ENCODE measurements at places on chromosomes 2 and 18. TPM values are rescaled to one million over a fixed set of nuclear protein-coding genes. Genes with fewer than 3 reads are reported as not detected.

UCN gene
- total RNA-seq: 2.5 TPM

DTYMK gene
- total RNA-seq: 32.0 TPM

MEIS1 gene
- 32.5 TPM for total RNA-seq

TDRD15 gene
- total RNA-seq: not detected

PJVK gene
- total RNA-seq: 8.9 TPM

GRCh38 chr2:98634406-98635092, 26.2 kb downstream of the UNC50 start:
- peak; percentile 77 for DNase-seq
- H3K36me3 ChIP-seq: no peaks in the 10 kb centered on the region
- peaks cover 2% of the 10 kb centered on the region for H3K27me3 ChIP-seq
- no peaks in the 10 kb centered on the region for H3K4me1 ChIP-seq
- H3K27ac ChIP-seq: no peak overlapping the region
- H3K4me3 ChIP-seq: no peak overlapping the region

DNA sequence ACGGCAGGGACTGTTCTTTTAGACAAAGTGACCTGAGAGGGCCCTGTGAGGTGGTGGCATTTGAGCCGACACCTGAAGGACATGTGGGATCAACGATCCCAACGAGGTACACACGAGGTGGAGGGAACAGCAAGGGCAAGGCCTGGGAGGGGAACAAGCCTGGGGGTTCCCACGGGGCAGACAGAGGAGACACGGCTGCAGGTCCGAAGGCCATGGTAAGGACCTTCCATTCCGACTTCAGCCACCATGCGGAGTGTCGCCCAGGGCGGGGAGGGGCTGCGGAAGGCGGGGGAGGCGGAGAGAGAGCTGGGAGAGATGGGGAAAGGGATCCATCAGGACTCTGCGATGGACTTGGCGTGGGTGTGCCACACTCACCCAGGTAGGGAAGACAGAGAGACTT, 151.8 kb downstream of the HDAC4 start:
- no peak for DNase-seq
- H3K4me1 ChIP-seq: no peaks in the 10 kb centered on the region
- no peaks in the 10 kb centered on the region for H3K36me3 ChIP-seq
- no peak overlapping the region for H3K4me3 ChIP-seq
- H3K27ac ChIP-seq: no peak overlapping the region

GRCh38 chr18:58325494-58325893, 281.5 kb downstream of the NEDD4L start:
- no peaks in the 10 kb centered on the region for H3K36me3 ChIP-seq
- peaks cover 7% of the 10 kb centered on the region for H3K4me1 ChIP-seq
- DNase-seq: no peak
- H3K27ac ChIP-seq: no peak overlapping the region
- H3K27me3 ChIP-seq: no peaks in the 10 kb centered on the region

DNA sequence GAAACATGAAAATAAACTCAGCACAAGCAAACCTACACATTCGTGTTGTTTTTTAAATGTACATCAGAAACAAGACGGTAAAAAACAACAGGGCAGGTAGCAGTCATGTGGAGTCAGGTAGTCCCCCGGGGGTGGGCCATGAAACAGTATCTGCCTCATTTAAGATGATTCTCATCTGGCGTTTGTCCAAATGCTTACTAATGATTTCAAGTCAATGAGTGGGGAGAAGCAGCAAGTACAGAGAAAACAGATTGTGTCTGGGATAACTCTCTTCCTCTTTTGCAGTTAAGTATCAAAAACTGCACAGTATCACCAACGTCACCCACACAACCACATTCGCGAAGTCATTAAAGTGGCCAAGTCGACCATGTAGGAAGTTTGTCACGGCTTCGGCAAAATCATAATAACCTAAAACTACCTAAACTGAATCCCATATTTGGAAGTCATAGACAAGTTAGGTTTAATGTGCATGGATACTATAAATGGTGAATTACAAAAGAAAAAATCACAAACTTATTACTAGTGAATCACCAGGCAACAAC, 1.3 kb downstream of the LAPTM4A start:
- H3K4me3 ChIP-seq: peak overlapping the region; percentile 87
- peak overlapping the region; percentile 85 for H3K27ac ChIP-seq
- DNase-seq: peak; percentile 86
- no peaks in the 10 kb centered on the region for H3K36me3 ChIP-seq
- no peaks in the 10 kb centered on the region for H3K27me3 ChIP-seq

GRCh38 chr2:183232161-183232865, 108.1 kb downstream of the NUP35 start:
- H3K4me1 ChIP-seq: no peaks in the 10 kb centered on the region
- no peak for DNase-seq
- no peak overlapping the region for H3K27ac ChIP-seq
- H3K27me3 ChIP-seq: no peaks in the 10 kb centered on the region

- H3K27ac ChIP-seq: no peak overlapping the region
- H3K4me1 ChIP-seq: peaks cover 32% of the 10 kb centered on the region
- DNase-seq: peak; percentile 24
- peaks cover 27% of the 10 kb centered on the region for H3K36me3 ChIP-seq
- no peaks in the 10 kb centered on the region for H3K27me3 ChIP-seq
Measured at GRCh38 chr2:131148426-131148825, 43.3 kb downstream of the PLEKHB2 start.

DNA sequence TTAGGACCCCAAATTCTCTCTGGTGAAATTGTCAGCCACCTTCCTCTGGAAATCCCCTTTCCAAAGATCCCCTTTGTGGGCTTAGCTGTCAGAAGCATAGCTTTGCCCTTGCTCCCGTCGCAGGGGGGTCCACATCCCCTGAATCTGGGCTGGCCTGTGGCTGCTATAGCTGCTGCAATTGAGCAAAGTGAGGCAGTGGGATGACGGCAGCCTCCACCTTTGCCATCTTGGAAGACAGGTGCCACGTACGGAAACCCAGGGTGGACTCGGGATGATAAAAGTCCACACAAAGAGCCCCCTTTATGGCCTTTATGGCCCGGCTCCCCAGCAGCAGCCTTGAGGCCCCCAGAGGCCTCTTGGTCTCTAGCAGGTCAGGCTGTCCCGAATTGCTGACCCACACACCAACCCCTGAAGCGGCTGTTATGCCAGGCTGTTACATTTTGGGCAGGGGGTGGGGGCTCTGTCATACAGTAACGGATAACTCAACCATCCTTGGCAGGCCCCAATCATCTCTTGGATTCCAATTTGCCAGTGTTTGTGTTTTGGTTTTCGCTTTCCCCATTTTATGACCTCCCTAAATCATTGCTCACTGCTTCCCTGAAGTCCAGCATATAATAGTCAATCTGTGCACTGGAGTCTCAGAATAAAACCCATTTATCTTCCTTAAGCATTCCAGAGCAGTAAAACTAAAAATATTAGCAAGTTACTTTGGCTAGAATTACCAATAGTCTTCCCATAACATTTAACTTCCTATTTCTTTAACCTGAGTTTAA, 33.2 kb upstream of the ID2 start:
- H3K27me3 ChIP-seq: no peaks in the 10 kb centered on the region
- no peak for DNase-seq
- H3K4me3 ChIP-seq: no peak overlapping the region
- peaks cover 12% of the 10 kb centered on the region for H3K4me1 ChIP-seq

- no peak overlapping the region for H3K4me3 ChIP-seq
- no peak overlapping the region for H3K27ac ChIP-seq
- no peaks in the 10 kb centered on the region for H3K36me3 ChIP-seq
- H3K27me3 ChIP-seq: no peaks in the 10 kb centered on the region
Measured at GRCh38 chr18:60191926-60192325, 180.6 kb downstream of the MC4R start.

DNA sequence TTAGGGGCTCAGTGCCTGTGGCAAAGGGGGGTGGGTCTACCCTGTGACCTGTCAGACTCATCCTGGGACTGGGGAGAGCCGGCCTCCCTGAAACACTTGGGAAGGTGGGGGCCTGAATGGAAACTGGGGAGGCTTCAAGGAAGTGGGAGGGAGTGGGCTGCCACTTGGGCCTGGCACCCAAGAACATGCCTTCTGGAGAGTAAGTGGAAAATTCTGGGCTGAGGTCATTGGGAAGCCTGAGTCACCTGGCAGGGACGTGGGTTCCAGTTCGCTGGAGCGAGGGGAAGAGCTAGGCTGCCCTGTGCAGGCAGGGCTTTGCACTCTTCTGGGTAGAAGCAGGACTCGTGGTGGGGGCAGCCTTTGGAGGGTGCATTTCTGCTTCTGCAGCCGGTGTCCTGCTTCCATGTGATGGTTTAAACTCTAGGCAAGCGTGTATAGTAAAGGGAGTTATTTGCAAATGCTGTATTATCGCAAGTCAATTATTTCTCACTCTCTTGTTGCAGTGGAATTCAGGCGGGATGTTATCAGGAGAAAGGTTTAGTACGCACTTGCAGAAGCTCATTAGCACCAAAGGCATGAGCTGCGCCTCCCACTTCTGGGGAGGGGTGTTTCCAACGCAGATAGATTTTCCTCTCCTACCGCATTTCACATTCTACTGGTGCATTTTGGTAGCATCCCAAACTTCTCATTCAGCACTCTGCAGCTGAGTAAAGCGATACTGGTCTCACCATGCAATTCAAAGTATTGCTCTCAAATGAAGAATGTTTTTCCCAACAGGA, 3.8 kb downstream of the LRRFIP1 start:
- H3K27ac ChIP-seq: no peak overlapping the region
- no peaks in the 10 kb centered on the region for H3K27me3 ChIP-seq
- no peak for DNase-seq

DNA sequence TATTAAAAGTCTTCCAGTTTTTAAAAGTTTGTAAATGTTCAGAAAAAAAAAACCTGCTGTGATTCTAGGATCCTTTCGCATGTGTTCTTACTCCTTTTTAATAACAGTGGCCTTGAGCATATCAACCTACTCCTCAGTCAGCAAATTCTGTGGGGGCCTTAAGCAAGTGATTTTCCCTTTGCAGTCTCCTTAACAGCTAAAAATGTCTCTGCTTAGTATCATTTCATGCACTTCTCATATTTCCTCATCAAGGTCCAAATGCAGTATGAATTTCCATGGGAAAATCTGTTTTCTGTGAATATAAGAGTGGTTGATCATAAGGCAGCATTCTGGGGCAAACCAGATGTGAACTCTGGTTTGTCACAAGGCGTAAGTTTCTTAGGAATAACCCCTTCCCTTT, 2175.1 kb upstream of the PIK3C3 start:
- no peaks in the 10 kb centered on the region for H3K27me3 ChIP-seq
- H3K36me3 ChIP-seq: no peaks in the 10 kb centered on the region
- no peak for DNase-seq
- no peaks in the 10 kb centered on the region for H3K4me1 ChIP-seq
- H3K4me3 ChIP-seq: no peak overlapping the region

GRCh38 chr18:29188760-29189159, 1011.8 kb upstream of the CDH2 start:
- no peak for DNase-seq
- no peaks in the 10 kb centered on the region for H3K36me3 ChIP-seq
- H3K4me3 ChIP-seq: no peak overlapping the region
- no peaks in the 10 kb centered on the region for H3K4me1 ChIP-seq

DNA sequence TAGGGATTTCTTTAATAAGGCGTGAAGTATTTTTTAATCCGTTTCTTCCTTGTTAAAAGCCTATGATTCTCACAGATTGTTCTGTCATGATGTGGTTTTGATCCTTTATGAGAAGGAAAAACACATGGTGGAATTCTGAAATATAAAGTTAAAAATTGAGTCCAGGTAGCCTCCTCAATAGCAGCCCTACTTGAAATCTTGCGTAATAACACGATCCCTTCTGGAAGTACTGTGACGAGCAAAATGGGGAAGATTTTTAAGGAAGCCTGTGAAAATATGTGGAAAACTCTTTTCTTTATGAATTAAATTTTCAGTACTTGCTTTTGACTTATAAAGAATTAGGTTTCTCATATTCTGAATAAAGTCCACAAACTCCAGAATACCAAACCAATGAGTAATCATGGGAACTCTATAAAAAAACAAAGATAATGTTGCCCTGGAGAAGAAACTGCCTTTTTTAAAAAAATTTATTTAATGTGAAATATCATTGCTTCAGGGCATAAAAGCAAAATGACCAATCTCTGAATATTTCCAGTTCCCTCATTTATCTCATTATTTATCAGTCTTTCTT, 476.4 kb upstream of the ZEB2 start:
- H3K27ac ChIP-seq: no peak overlapping the region
- DNase-seq: no peak
- H3K27me3 ChIP-seq: no peaks in the 10 kb centered on the region

DNA sequence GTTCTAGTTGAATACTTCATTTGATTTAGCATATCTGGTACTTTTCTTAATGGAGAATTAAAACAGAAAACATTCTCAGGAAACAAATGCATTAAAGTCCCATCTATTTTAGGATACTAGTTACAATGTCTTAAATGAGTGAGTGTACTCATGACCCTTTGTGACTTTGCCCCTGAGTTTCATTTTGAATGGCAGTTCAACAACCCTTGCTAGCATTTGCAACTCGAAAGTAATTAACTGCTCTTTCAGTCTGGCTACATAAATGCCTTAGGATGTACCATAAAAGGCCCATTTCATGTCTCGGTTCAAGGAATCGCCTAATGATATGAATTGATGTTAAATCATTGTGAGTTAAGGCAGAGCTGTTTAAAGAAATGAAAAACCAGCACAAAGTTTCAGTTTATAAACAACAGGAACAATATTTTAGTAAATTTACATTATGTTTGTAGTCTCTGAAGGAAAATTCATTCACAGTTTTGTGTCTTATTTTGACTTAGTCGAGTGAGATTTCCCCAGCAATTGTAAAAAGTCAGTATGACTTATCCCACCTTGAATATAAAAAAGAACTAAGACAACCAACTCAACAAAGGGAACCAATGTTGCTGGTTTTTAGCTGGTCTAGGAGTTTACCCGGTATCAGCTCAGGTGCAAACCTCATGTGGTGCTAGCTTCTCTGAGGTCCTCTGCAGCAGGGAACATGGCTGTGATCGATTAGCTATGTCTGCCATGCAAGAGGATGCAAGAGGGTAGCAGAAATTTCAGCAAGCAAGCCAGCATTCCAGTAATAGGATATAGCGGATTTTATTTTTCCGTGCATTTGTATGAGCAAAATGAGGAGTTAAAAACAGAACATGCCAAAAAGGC, 386.2 kb downstream of the PTPRM start:
- H3K4me3 ChIP-seq: no peak overlapping the region
- no peak for DNase-seq
- H3K27me3 ChIP-seq: no peaks in the 10 kb centered on the region

- H3K27ac ChIP-seq: no peak overlapping the region
- no peak for DNase-seq
- H3K27me3 ChIP-seq: no peaks in the 10 kb centered on the region
- H3K4me1 ChIP-seq: no peaks in the 10 kb centered on the region
Measured at GRCh38 chr2:172693037-172693436, 42.6 kb upstream of the RAPGEF4 start.

DNA sequence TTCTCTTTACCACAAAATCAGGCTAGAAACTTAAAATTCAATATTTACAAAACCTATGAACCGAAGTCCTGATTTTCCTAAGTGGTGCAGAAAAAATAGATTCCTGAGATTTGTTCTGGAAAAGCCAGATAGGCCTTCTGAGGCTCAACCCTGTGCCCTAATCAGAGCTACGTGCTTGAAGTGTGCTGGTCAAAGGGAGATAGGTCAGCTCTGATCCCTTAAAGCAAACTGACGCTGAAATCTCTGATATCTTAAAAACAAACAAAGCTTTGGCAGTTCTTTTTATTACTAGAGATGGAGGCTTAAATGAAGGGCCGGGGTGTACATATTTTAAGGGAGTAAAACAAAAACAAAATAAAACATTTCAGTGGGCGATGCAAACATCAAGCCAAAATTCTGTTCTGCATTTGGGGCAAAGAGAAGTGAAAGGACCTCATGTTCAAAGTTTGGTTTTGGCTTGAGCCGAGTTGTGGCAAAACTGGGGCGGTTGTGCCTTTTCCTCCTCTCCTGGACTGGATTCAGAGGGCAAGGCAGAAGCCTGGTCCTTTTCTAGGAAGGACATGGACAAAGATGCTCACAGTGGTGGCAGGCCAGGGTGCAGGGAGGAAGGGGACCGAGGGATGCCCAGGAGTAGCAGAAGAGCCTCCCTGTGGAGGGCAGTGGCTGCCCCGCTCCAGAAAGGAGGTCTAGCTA, 295.0 kb downstream of the CDCA7 start:
- H3K27me3 ChIP-seq: no peaks in the 10 kb centered on the region
- DNase-seq: no peak
- no peaks in the 10 kb centered on the region for H3K36me3 ChIP-seq
- no peaks in the 10 kb centered on the region for H3K4me1 ChIP-seq

Data from Karpas-422 (cell line).